CD4-positive, alpha-beta memory T cell (primary cell): ENCODE measurements at places on chromosomes 11 and 22. TPM values are rescaled to one million over a fixed set of nuclear protein-coding genes. Genes with fewer than 3 reads are reported as not detected.

Gene LRP4
- not detected for polyA plus RNA-seq

Gene SNX15
- polyA plus RNA-seq, result 19.8 TPM

Gene RRM1
- 48.1 TPM for polyA plus RNA-seq

DNA sequence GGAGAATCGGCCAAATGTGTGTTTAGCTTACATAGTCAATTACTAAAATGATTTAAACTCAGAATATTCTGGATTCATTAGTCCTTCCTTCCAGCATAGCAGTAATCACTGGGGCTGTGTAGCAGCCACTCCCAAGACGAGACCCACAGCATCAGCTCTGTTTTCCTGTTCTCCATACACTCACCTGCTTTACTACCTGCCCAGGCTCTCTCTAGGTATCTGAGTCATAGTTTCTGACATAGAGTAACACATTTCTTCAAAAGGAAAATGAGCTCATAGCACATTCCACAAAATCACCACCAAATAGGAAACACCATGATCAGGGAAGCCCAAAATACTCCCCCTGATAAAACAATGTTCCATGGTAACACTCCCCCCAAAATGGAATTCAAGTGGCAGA, 22.9 kb downstream of the MORC2 start:
- no peaks in the 10 kb centered on the region for H3K27me3 ChIP-seq
- H3K4me1 ChIP-seq, result peaks cover 47% of the 10 kb centered on the region
- DNase-seq, result no peak

GRCh38 chr11:111419641-111420327, 40.7 kb upstream of the POU2AF1 start:
- no peak overlapping the region for H3K4me3 ChIP-seq
- H3K27ac ChIP-seq, result no peak overlapping the region
- H3K4me1 ChIP-seq, result peaks cover 18% of the 10 kb centered on the region

DNA sequence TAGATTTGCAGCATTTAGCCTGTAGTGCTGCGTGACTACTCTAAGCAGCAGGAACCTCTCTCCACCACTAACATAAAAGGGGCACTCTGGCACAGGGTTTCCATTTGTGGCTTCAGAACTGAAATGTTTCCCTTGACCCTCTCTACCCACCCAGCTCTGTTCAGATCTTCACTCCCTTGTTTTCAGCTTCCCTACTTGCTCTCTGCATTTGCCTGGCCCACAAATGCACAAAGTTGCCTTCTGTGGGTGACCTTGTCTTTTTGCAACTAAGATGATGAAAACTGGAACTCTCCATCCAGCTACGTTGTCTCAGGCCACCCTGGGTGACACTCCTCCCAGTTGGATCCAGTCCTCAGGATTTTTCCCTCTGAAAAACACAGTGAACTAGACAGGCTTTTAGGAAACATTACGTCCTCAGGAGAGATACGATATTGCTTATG, 19.8 kb upstream of the PSMA1 start:
- no peaks in the 10 kb centered on the region for H3K27me3 ChIP-seq
- no peaks in the 10 kb centered on the region for H3K36me3 ChIP-seq
- H3K27ac ChIP-seq, result no peak overlapping the region
- no peak overlapping the region for H3K4me3 ChIP-seq
- peaks cover 10% of the 10 kb centered on the region for H3K4me1 ChIP-seq
- DNase-seq, result no peak

GRCh38 chr11:61069427-61069826, 32.9 kb upstream of the CD5 start:
- H3K4me1 ChIP-seq, result peaks cover 94% of the 10 kb centered on the region
- H3K27me3 ChIP-seq, result no peaks in the 10 kb centered on the region
- H3K4me3 ChIP-seq, result no peak overlapping the region
- H3K27ac ChIP-seq, result no peak overlapping the region

GRCh38 chr11:17475666-17476316, 854 bp downstream of the ABCC8 start:
- H3K27me3 ChIP-seq, result no peaks in the 10 kb centered on the region
- no peak for DNase-seq
- no peaks in the 10 kb centered on the region for H3K4me1 ChIP-seq
- no peak overlapping the region for H3K4me3 ChIP-seq
- no peak overlapping the region for H3K27ac ChIP-seq

- H3K27me3 ChIP-seq, result peaks cover 6% of the 10 kb centered on the region
- H3K36me3 ChIP-seq, result no peaks in the 10 kb centered on the region
- H3K4me3 ChIP-seq, result no peak overlapping the region
- H3K27ac ChIP-seq, result no peak overlapping the region
- H3K4me1 ChIP-seq, result no peaks in the 10 kb centered on the region
- no peak for DNase-seq
These were observed 1251.9 kb downstream of the BRD1 start for GRCh38 chr22:48575618-48576332.

- no peaks in the 10 kb centered on the region for H3K36me3 ChIP-seq
- H3K4me3 ChIP-seq, result no peak overlapping the region
- no peak overlapping the region for H3K27ac ChIP-seq
- H3K27me3 ChIP-seq, result no peaks in the 10 kb centered on the region
- H3K4me1 ChIP-seq, result no peaks in the 10 kb centered on the region
These were observed 47.9 kb upstream of the ARHGAP42 start for GRCh38 chr11:100639140-100639539.

DNA sequence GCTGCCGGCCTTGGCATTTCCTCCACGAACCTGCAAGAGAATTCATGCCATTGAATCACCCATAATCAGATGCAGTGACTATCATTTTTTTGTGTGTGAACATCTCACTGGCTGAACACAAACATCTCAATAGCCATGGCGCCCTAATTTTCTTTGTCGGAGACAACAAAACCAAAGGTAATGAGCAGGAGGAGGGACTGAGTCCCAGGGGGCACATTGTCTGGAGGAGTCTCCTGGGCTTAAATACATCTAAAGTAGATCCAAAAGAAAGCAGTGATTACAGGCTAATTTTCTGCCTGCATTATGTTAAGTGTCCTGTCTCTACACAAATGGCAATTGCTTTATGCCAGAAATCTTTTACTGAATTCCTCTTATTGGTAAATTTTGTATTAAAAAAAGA, 113.5 kb downstream of the NTM start:
- no peaks in the 10 kb centered on the region for H3K27me3 ChIP-seq
- no peaks in the 10 kb centered on the region for H3K4me1 ChIP-seq
- DNase-seq, result no peak
- no peaks in the 10 kb centered on the region for H3K36me3 ChIP-seq
